ENCODE measurements at places on chromosomes 13 and 19.

- DNase-seq = no peak
Measured at GRCh38 chr13:70568571-70568970, 460.3 kb upstream of the KLHL1 start.

DNA sequence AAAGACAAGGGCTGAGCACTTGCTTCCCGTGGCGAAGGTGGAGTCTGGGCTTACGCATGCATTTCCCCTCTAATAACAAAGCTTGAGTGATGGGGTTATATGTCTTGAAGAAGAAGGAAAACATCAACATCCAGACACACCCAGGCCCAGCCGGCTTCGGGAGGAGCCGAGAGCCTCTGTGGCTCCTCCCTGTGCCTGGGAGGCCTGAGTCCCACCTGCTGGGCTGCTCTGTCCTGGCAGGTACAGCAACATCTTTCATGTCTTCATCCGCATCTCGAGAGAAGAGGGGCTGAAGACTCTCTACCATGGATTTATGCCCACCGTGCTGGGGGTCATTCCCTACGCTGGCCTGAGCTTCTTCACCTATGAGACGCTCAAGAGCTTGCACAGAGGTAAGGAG is 30.6 kb downstream of the TMEM161A start:
- DNase-seq = no peak

GRCh38 chr13:28161370-28161769 is 23.0 kb downstream of the PAN3 start:
- no peak for DNase-seq

DNA sequence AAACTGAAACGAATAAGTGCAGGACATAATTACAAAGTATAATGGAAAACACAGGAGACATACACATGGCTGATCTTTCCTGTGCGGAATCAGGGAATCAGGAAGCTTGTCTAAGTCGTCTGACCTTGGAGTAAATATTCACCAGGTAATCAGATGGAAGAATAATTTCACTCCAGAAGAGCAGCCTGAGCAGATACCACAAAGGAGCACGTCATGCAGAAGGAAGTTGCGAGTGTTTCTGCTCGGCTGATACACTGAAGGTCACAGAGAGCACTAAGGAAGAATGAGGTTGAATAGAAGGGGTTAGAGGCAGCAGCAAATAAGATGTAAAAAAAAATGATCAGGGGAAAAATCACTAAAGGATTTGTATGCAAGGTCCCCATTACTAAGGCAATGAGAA is 122.3 kb upstream of the GPC6 start:
- DNase-seq = no peak

- DNase-seq = no peak
Measured at GRCh38 chr13:73521985-73522524, 463.2 kb downstream of the KLF5 start.

- no peak for DNase-seq
Measured at GRCh38 chr19:10006335-10006708, 4.0 kb downstream of the COL5A3 start.

GRCh38 chr19:2070436-2070827 is 19.4 kb upstream of the MKNK2 start:
- peak; percentile 55 for DNase-seq

- DNase-seq = no peak
Measured at GRCh38 chr13:96428911-96429310, 339.0 kb downstream of the HS6ST3 start.

- no peak for DNase-seq
Measured at GRCh38 chr19:38939957-38940356, 9.2 kb downstream of the MRPS12 start.

DNA sequence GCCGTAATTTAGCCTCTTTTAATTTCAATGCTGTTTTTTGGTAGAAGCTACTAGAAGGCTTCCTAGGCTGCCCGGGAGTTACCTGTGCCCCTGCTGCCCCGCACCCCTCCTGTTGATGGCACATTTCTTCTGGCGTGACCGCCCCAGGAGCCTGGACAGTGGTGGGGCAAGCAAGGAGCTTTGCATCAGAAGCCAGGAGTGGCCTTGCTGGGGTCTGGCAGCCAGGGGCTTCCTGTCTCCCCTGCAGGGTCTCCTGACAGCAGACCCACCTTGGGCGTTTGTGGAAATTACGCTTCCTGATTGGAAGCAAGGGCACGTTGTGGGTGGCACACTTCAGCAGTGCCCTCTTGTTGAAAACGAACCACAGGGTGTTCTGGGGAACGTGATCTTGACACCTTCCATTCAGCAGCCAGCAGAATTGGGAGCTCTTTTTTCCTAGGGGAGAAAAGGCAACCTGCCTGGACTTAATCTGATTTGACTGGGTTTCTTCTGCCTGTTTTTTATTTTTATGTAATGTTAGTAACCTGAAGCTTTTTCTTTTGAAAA is 90.0 kb upstream of the TEX29 start:
- DNase-seq = no peak

- no peak for DNase-seq
Measured at GRCh38 chr13:48411841-48412531, 927 bp downstream of the LPAR6 start.

DNA sequence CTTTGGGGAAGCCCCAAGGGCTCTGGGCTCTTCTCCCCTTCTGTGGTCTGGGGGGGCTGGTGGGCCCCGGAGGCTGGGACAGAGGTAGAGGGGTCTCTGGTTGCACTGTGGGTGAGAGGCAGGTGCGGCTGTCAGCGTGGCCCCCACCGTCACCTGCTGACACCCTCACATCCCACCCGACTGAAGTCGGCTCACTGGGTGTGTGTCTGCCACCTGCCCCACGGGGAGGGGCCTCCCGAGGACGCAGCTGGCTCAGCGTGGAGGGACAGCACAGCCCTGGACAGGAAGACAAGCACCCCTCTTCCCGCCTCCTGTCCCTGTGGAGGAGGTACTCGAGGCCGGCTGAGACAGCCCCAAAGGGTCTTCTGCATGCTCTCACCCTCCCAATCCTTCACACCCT is 2.2 kb upstream of the TMEM86B start:
- DNase-seq = no peak

DNA sequence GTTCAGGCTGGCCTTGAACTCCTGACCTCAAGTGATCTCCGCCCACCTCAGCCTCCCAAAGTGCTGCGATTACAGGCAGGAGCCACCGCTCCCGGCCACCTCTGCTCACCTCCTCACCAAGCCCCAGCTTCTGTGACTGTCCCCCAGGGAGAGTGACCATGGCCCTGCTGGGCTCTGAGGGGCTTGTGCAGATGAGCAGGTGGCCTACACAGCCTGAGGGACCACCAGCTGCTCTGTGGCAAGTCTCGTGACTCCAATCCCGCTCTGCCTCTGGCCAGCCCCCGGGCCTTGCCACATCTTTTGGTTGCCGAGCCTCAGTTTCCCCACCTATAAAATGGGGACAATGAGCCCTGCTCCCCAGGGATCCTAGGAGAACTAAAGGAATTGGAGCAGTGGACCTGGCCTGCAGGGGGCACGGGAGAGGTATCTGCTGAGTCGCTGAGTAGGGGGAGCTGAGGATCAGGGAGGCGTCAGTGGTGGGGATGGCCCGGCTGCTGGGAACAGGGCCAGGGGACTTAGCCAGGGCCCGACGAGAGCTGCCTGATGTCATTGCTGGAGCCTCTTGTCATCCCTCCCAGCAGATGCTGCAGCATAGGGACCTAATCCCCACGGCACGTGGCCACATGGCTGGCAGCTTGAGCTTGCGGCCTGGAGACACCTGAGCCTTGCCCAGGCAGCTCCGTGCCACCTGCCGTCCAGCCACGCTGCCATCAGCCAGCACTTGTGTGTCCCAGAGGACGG is 74.7 kb downstream of the GADD45B start:
- peak; percentile 60 for DNase-seq

DNA sequence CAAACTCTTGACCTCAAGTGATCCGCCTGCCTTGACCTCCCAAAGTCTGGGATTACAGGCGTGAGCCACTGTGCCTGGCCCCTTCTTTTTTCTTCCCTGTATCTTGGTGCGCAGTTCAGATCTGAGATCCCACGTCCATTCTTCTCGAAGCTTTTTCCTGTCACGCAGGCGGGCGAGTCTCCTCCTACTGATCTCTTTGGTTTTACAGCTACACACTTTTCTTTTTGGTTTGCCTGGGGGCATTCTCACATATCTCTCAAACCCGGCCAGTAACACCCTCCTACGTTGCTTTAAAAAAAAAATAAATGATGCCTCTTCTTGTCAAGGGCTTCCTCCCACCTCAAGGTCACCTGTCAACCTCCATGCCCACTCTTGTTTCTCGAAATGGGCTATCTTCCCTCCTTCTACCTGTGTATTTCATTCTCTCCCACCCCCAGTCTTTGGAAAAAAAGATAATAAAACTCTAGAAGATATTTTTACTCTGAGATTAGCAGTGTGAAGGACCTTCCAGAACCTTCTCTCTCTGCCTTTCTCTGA is 12.1 kb downstream of the TMPRSS9 start:
- DNase-seq = no peak

DNA sequence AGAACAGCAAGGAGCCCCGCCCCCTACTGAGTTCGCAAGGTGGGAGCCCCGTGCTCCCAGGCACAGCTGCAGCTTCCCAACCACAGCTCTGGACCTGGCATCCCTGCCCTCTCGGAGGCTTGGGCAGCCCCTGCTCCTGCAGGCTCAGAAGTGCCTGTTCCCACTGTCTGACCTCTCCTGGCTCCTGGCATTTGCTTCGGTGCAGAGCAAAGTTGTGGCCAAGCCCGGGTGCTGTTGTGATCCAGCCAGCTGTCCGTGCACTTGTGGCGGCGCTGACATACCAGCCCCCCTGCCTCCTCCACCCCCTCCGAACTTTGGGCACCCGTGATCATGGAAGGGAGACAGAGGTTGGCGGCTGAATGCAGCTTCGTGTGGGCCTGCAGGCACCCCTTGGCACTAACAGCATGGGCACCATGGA is 1386.8 kb downstream of the PCDH9 start:
- no peak for DNase-seq

GRCh38 chr19:29119590-29119989 is 93.4 kb downstream of the UQCRFS1 start:
- DNase-seq = no peak

DNA sequence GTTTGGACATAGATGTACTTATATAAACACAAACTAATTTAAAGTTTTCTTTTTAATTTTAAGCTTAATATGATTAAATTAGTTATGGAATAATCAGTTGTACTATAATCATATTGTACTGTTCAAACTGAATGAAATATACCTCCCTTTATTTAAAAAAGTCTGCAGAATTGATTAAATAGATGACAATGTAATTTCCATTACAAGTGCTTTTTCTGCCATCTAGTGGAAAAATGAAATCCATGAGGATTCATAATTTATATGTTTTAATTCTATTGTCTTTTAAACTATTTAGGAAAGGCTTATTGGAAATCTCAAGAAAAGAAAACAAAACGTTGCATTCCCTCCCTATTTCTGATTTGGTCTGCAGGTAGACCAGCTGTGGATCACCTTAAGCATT is 30.9 kb downstream of the MZT1 start:
- no peak for DNase-seq

DNA sequence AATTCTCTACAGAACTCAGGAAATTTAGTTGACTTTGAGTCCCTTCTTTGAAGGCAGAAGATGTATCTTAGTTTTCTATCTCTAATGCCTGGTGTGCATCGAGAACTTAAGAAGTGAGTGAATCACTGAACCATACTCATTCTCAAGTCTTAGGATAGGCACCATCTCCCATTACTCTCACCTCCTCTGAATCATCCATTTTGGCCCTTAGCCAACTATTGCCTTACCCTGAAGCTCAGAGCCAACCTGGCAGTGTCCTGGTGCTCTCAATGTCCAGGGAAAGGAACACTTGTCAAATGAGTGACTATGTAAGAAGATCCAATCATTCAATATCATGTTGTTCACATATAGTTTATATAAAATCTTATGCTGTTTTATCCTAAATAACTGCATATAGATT is 146.6 kb downstream of the RGCC start:
- DNase-seq = no peak

- peak; percentile 73 for DNase-seq
Measured at GRCh38 chr19:18153556-18154134, 682 bp downstream of the PIK3R2 start.

- no peak for DNase-seq
Measured at GRCh38 chr19:280541-281009, 10.6 kb downstream of the PLPP2 start.

GRCh38 chr13:66378894-66379293 is 851.2 kb downstream of the PCDH9 start:
- no peak for DNase-seq

DNA sequence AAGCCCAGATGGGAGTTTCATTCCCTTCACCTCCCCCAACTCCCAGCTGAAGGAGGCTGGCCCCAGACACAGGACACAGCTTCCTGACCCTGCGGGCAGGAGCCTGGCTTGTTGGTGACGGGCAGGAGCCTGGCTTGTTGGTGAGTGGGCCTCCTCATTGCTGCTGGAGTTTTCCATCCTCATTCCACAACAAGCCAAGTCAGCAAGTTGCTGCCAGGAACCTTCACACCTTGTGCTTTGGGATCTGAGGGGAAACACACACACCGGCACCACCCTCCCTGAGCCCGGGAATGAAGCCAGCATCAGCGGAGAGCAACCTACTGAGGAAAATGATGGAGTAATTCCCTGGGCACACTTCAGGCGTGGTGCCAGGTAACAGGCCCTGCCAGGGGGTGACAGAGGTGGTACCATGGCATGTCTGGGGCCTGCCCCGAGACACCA is 74.9 kb downstream of the ALOX5AP start:
- no peak for DNase-seq

Measured in mucosa of descending colon (tissue), 3 donors.